ENCODE measurements at places on chromosomes 1 and 21.

DNA sequence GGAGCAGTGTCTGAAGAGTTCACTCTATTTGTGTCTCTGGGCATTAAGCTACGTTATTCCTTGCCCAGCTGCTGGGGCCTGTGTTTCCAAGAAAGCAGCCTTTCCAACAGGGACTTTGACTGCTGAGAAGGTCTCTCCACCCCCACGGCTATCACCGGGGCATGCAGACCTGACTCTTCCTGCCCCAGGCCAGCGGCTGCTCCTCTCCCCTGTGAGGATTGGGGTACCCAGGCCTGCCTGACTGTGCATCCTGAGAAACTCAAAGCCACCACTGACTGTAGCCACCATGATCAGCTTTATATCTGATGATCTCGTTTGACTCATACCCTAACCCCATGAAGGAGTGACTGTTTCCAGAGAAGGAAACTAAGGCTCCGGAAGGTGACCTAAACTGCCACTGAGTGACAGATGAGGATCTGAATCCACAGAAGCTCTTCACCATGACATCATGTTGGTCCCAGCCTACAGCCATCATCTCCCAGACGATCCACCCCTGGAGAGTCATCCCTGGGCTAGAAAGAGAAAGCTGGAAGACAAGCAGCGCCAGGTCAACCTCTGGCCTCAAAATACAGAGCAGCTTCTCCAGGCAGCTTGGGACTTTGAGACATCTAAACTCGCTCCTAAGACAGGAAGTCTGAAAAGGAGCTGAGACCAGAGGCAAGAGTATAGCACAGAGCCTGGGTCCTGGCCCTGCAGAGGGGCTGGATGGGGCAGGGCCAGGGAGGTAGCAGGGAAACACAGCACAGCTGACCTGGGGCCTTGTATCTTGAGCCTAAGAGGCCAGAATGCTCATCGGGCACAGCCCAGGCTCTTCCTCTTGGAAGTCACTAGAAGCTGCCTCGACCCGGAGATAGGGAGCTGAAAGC lies 244.0 kb upstream of the VAMP3 start:
- no peak for DNase-seq

GRCh38 chr1:87359586-87359985 lies 30.9 kb downstream of the LMO4 start:
- no peak for DNase-seq

- peak; percentile 29 for DNase-seq
These were observed 54.0 kb downstream of the ALG14 start for GRCh38 chr1:95018602-95019369.

GRCh38 chr1:174190691-174191199 lies 31.4 kb downstream of the RABGAP1L start:
- DNase-seq, result no peak

DNA sequence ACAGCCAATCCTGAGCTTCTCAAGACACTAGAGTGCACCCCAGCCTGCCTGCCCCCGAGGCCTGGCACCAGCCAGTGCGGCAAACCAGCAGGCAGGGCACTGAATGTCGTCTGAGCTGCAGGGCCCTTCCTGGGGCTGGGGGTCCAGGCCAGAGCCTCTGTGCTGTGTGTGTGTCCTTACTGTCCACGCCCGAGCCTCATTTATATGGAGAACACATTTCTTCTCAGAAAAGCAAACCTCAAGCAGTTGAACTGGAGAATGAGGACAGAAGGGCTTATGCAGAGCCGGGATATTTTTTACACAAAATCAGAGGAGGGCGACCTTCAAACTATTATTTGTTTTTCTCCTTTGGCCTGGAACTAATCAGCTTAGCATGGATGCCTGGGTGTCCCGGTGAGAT lies 52.7 kb downstream of the POFUT2 start:
- no peak for DNase-seq

- no peak for DNase-seq
These were observed 60.8 kb downstream of the MEF2D start for GRCh38 chr1:156439777-156440183.

- DNase-seq, result no peak
These were observed 40.4 kb upstream of the NTNG1 start for GRCh38 chr1:107100331-107100984.

GRCh38 chr1:20448671-20449071 lies 37.3 kb downstream of the CAMK2N1 start:
- no peak for DNase-seq

- no peak for DNase-seq
These were observed 117.8 kb upstream of the SLC25A33 start for GRCh38 chr1:9421533-9421873.

DNA sequence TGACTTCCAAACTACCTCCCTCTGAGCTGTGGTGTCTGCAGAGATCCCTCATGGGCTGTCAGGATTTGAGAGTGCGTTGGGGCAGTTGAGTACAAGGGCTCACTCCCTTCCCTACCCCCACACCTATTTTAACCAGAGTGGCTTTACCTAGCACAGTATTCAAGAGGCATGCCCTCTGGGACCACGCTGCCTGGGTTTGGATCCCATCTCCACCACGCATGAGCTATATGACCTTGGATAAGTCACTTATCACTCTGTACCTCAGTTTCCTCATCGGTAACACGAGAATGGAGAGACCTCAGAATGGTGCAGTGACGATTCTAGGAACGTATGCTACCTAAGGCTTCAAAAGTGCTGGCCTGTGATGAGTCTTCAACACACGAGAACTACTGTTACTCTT lies 147.3 kb upstream of the WNT4 start:
- DNase-seq, result no peak

- no peak for DNase-seq
These were observed 6.0 kb downstream of the FCRLB start for GRCh38 chr1:161727256-161727924.

DNA sequence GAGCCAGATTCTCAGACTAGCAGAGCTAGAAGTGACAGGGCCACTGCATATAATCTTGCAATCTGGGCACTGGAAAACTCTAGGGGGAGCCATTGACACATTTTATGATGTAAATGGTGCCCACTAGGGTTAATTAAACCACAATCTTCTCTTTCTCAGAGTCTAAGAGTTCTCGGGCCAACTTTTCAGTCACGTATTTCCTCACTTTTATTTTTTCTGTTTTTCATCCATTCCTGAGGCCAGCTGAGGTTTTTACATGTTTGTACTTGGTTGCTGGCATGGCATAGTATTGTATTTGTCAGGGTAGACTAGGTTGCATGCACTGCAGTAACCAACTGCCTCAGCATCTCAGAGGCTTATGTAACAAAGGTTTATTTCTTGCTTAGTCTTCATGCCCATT lies 138.2 kb downstream of the ZNF326 start:
- DNase-seq, result peak; percentile 19

GRCh38 chr21:36976882-36977651 lies 10.6 kb upstream of the HLCS start:
- peak; percentile 58 for DNase-seq

DNA sequence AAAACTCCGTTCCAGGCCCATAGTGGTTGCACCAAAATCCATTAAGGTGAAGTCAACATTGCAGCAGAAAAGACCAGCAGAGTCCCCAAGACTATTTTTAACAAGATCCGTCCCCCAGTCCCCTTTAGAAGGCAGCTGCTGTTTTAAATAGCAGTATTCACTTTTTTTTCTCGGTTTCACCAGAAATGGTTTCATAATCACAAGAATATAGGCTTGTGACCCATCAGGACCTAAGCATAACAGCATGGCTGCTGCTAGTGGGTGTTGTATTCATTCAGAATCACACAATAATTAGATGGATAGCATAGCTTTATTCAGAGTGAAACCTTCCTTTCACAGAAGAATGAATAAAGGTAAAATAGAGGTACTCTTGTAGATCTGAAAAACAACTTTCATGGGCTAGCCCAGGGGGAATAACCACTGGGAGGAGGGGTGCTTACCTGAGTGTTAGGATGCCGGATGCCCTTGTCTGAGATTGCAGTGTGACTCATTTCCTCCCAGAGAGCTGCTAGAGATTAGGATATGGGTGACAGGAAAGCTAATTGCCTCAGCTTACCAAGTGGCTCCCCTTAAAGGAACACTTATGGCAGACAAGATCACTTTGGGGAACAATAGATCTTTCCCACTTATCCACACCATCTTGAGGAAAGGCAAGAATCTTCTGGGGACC lies 35.0 kb downstream of the ACKR1 start:
- no peak for DNase-seq

DNA sequence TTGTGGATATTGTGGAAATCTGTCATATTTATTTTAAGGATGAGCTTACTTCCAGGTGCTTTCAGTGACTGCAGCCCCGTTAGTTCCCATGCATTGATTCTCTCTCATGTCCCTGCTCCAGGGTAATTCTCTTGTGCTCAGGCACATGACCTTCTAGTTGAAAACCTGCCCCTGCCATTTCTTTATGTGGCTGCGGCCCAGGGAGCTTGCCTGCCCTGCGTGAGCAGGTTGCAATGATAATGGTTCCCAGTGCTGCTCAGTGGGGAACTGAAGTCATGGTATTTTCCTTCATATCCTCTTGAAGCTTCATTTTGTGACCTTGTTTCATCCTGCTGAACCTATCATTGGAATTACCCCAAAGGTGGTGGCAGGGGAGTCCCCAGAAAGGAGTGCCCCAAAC lies 229.8 kb downstream of the DISC1 start:
- DNase-seq, result no peak

DNA sequence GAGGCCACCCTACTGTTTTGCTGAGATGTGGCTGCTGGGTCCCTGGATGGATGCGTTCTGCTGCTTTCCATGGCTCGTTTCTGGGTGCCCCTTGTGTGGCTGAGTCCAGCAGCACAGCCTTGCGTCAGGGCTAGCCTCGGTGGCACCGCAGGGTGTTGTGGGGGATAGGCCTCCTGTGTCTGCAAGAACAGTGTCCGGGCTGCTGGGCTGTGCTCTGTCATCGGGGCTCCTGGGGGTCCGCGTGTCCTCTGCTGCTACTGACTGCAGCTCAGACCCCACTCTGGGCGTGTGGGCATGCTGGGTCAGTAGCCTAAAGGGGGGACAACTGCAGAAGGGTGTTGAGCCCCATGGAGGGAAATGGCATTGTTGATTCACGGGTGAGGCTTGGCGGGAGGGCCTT lies 4.9 kb downstream of the RRP1 start:
- DNase-seq, result no peak

- no peak for DNase-seq
These were observed 52.0 kb downstream of the OLIG1 start for GRCh38 chr21:33121715-33122475.

- no peak for DNase-seq
These were observed 7.6 kb downstream of the UBASH3A start for GRCh38 chr21:42411197-42411869.

GRCh38 chr1:186722711-186723309 lies 42.6 kb upstream of the PTGS2 start:
- no peak for DNase-seq

DNA sequence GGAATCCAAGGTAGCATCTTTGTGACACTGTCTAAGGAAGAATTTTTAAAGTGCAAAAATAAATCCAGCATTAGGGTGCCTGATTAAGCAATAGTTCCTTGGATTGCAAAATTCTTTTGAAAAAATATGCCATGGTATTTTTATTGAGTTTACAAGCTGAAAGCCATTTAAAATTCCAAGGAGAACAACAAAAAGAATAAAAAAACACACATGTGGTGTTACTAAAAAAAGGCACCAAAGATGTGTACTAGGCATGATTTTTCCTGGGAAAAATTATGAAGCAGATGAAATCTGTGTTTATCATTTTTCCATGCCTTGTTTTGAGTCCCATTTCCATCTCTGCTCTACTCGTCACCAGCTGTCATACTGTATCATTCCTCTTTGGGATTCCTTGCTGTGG lies 157.0 kb upstream of the ZNHIT6 start:
- DNase-seq, result no peak

DNA sequence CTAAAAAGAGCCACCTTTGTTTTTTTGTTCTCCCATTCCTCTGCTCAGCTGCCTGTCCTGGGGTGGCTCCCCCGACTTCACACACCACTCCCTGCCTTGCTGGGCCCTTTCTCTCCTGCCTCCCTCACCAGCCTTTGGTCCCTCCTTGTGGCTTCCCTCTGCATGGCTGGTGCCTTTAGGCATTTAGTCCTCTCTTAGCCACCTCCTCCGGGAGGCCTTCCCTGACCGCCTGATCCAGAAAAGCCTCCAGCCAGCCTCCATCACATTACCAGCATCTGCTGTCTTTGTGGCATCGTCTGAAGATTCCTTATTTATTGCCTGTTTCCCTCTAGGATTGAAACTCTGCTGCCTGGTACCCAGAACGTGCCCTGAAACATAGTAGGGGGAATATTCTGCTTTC lies 46.2 kb upstream of the ACOT11 start:
- DNase-seq, result no peak

DNA sequence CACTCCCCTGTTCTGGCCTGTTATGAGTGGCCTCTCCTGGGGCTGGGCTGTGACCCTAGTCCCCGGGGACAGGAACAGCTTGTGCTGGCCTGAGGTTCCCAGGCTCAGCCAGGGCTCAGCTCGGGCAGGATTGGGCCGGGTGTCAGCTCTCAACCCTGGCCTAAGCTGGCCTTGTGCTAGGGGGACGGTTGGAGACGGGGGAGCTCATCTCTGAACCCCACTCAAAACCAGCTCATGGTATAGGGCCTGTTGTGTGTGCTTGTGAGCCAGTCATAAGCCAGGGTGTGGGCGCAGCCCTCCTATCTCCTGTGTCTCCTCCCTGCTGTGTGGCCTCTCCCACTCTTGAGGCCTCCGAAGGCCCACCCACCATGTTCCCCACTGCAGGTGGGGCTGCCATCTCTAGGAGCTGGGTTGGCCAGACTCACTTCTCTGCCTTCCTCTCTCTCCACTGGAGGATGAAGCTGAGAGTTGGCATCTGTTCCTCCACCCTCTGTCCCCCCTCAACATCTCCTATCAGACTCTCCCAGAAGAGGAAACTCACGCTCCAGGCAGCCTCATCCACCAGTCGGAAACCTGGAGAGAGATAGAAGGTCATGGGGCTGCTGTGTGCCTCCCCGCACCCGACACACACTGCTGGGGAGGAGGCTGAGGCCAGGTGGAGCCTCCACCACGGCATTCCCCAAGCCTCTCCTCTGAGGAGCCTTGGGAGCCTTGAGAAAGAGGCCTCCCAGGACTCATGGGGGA lies 1.4 kb downstream of the PEAR1 start:
- peak; percentile 93 for DNase-seq

Measured in NCI-H226 (cell line).